ENCODE measurements at places on chromosomes 12 and 14.
A peak's percentile ranks its signal among the peaks of the same experiment; 100 is the strongest.

- peak; percentile 53 for DNase-seq
These were observed 6.0 kb upstream of the KRT83 start for GRCh38 chr12:52327052-52327829.

DNA sequence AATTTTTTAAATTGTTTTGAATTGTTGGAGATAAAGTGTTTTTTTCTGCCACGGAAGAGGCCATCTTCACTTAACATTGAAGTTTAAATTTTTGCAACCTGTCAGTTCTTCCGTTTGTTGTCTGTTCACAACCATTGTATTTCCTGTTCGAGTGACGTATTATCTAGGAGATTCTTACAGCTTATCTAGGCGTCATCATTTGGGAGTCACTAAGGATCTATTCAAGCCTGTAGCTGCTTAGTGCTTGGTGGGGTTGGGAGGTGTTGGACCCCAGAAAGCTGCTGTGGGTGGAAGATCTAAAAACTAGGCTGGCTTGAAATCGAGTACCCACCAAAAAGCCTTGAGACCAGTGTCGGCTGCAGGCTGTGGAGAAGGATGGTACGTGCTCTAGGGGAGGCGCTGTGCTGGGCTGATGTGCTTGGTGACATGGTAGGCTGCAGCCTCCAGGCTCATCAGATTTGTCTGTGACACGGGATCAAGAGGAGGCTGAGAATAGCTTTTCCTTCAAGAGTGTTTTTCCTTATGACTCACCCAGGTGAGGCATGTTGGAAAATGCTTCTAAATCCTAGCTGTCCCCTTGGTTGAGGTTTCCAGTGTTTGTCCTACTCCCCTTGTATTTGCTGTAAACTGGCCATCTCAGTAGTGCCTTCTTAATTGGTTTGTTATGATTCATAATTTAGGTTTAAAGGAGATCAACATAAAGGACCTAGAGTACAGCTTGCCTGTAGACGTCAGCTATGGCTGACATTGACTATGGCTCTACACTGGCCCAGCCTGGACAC is 57.8 kb downstream of the ATG14 start:
- no peak for DNase-seq

- DNase-seq, result no peak
These were observed 44.5 kb downstream of the RERGL start for GRCh38 chr12:18045446-18045992.

DNA sequence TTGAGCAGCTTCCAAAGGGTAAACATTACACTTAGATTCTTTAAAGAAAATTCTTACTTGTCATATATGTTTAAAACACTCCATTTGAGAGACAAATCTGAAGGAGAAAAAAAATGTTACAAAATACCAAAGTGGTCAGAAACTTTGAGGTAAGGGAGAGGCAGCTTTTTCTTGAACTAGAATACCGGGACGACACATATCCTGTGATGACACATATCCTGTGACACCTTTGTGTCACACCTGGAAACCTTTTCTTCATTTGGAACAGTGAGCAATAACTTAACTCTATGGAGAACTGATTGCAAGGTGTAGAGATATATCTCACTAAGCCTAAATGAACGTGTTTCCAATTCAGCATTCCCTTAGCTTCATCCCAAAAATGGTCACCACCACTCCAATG is 4.6 kb upstream of the GRIN2B start:
- DNase-seq, result no peak

DNA sequence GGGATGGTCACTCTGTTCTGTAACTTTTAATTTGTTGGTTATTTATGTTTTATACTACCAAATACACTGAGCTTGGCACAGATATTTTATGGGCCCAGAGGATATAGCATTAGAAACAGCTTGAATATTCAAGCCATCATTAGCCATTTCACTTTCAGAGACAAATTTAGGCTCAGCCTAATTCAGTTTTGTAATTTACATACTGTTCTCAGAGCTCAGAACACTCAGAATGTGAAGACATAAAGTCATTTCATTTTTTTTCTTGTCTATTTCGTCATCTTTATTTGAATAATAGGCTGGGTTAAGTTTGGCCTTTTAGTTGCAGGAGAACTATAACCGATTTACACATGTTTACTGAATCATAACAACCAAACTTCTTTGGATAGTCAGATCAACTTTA is 361.7 kb downstream of the SNAPC1 start:
- no peak for DNase-seq

DNA sequence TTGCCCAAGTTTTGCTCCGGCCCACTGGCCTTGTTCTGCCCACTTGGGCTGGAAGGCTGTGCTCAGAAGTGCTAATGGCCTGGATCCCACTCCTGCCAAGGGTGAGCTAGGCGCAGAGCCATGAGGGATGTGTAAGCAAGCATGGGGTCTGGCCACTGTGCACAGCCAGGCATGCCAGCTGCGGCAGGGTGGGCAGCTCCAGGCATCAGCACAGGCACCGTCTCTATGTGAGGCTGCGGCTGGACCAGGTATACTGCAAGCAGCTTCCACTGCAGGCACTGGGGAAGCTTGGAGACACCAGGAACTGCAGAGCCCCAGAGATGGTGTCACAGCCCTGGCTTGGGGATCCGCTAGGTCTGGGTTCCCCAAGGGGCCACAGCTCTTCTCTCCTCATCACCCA is 264.9 kb downstream of the LRIG3 start:
- no peak for DNase-seq

GRCh38 chr12:104620837-104621531 is 164.2 kb downstream of the CHST11 start:
- no peak for DNase-seq

DNA sequence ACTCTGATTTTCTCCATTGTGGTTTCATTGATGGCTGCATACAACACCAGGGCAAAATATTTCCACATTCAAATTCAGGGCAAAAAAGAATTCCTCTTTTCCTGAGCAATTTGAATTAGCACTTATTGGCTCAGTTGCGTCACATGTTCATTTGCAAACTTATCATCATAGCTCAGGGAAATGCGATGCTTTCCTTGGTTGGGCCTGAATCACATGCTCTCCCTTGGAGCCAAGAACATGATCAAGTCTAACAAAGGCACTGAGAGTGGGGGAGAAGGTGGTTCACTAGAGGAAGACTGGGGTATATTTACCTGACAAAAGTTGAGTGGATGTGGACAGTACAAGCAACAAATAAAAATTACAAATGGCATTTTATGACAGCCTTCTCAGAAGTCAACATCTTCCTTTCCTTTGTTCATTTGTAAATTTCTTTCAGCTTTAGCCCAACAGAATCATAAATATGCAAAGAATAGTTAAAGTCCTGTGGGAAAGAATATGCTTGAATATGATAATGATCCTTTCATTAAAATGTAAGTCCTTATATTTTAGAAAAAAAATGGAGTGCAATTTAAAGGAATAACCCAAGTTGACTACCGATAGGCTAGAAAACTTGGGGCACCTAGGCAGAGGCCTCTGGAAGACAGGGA is 277.2 kb downstream of the NEDD1 start:
- no peak for DNase-seq

DNA sequence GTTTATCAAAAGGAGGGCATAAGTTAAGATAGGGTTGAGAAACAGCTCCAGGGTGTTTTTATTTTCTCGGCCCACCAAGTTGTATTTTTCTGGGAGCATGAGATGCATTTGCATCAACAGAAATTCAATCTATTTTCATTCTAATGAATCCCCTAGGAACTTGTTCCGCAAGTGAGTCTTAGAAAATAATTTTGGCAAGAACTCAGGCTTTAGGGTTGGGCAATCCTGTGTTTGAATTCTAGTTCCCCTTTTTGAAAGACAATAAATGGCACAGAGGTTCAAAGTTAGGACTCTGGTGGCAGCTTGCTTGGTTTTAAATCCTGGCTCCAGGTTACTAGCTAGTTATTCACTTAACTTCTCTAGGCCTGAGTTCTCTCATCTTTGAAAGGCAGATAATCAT is 23.7 kb downstream of the SLC5A8 start:
- DNase-seq, result no peak

DNA sequence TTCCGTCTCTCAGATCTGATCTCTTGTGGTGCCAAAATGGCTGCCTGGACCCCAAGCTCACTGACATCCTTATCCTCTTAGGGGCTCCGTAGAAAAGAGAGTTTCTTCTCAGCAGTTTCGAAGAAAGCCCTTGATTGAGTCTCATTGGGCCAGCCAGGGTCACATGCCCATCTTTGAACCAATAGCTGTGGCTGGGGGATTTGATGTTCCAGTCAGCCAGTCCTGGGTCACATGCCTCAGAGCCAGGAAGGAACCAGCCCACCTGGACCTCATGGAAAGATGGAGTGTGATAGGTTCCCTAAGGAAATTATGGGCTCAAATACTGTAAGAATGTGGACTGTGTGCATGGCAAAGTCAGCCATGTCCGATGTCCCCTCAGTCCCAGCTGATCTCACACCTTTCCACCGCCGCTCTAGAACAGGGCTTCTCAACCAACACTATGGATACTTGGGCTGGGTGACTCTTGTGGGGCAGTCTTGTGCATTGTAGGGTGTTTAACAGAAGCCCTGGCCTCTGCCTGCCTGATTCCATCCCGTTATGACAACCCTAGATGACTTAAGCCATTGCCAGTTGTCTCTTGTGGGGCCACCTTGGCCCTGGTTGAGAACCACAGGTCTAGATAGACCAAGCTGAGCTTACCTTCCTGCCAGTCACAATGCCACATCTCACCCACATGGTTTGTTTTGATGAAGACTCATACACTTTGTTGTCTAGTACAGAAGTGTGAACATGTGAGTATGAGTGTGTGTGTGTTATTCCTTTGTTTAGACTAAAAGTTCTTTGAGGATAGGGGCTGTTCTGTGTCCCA is 163.9 kb downstream of the ADGRD1 start:
- DNase-seq, result no peak
